ENCODE measurements at places on chromosomes 4 and X.
A peak's percentile ranks its signal among the peaks of the same experiment; 100 is the strongest.

DNA sequence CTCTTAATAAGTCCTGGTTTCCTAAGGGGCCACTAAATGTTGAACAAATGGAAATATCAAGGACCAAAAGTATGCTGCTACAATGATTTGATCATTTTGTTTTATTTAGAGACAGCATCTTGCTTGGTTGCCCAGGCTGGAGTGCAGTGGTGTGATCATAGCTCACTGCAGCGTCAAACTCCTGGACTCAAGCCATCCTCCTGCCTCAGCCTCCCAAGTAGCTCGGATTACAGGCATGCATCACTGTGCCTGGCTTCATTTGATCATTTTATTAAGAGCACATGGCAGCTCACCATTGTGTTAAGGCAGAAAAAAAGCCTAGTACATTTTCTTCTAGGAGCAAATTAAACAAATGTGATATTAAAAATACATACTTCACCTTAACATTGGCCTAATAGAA is 52.7 kb downstream of the DCLK2 start:
- no peak for DNase-seq

DNA sequence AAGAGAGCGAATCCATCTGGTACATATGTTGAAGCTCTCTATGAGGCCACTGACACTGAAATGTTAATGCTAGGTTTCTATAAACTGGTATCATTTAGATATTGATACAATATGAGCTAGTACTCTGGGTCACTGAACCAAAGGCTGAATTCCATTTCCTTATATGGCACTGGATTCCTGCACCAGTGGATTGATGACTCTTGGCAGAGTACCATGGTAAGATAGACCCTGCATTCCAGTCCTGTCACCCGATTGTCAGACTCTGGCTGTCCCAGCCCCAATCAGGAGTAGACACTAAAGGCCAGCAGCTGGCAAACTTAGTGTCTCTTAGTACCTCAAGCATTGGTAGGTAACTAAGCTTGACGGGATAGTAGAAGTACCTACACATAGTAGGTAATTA is 44.0 kb upstream of the EOLA2 start:
- DNase-seq = no peak

GRCh38 chr4:111040904-111041303 is 418.0 kb upstream of the PITX2 start:
- DNase-seq = no peak

GRCh38 chr4:80461412-80461811 is 125.9 kb downstream of the CFAP299 start:
- DNase-seq = no peak

GRCh38 chr4:98641376-98641775 is 17.0 kb downstream of the TSPAN5 start:
- DNase-seq = no peak

DNA sequence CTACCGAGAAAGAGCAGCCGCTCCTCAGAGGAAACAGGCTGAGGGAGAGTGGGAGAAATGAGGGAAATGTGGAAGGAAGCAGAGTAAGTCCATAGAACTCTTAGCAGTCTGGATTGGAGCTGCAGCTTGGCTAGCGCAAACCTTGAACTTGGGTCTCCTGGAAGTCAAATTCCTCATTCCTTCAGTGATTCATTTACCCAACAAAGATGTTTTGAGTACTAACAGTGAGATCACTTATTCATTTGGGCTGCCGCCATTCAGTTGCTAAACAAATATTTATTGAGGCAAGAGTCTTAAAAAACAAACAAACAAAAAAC is 51.5 kb downstream of the SEL1L3 start:
- peak; percentile 27 for DNase-seq

GRCh38 chr4:169315530-169316343 is 45.0 kb upstream of the SH3RF1 start:
- DNase-seq = no peak

DNA sequence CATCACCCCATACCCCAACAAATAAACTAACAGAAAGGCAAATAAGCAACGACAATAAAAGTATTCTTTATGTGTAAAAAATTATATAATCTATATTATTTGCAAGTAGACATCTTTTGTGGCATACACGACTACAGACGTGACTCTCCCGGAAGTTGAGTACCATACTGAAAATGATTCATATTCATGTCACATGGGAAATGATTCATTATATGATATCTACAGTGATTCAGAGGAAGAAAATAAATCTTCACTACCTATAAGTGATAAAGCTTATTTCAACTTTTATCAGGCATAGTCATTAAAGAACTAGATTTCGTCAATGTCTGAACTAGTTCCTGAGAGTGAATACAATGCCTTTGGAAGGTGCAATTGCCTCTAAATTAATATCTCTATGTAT is 4.6 kb upstream of the ANTXR2 start:
- DNase-seq = no peak

- DNase-seq = no peak
Observed at GRCh38 chrX:119231936-119232445, 4.1 kb upstream of the PGRMC1 start.

- DNase-seq = no peak
Observed at GRCh38 chr4:17809667-17810066, 890 bp downstream of the DCAF16 start.

DNA sequence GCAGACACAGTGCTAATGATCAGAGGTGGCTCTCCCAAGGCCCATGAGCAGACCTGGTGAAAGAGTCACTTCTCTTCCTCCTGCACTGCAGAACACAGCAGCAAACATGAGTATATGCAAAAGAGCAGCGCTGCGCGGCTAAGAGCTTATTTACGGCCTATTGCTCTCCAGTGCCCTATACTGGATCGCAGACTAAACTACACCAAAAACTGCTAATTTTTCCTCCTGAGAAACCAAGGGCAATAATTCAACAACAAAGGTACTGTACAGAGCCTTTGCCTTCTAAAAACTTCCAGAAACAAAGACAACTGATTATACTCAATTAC is 702.5 kb downstream of the ARAP2 start:
- DNase-seq = no peak

- DNase-seq = no peak
Observed at GRCh38 chr4:67207941-67208441, 337.3 kb downstream of the CENPC start.

DNA sequence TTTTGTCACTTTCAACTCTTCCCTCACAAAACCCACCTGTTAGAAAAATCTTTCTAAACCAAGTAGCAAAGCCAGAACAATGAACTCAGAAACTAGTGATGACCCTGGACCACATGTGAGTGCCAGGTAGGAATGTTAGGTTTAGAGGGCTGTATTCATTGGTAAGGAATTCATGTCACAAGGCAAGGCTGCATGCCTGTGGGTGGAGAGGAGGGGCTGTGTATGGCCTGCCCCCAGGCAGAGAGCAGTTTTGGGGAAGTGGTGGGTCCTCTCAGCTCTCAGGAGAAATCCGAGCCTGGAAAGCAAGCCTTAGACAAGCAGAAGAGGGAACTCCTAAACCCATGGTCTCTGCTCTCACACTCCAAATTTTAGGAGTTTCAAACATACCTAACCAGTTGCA is 2.4 kb downstream of the RNF175 start:
- DNase-seq = no peak

GRCh38 chr4:120777459-120777858 is 145.1 kb downstream of the PRDM5 start:
- no peak for DNase-seq

DNA sequence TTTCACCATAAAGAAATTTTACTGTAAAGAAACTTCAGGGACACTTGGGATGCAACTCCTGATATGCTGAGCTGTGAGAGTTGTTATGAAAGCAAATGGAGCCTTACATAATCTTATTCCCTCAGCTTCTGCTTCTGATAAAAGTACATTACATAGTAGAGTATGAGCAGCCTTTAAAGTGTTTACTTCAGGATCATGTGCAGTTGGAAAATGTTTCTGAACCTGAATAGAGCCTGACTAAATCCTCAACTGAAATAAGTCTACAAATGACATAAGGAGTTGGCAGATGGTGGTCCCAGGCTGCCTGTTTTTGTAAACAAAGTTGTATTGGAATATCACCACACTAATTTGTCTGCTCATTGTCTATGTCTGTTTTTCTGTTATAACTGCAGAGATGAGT is 19.3 kb downstream of the RASSF6 start:
- no peak for DNase-seq

- DNase-seq = no peak
Observed at GRCh38 chr4:157591245-157591644, 370.7 kb downstream of the GRIA2 start.

DNA sequence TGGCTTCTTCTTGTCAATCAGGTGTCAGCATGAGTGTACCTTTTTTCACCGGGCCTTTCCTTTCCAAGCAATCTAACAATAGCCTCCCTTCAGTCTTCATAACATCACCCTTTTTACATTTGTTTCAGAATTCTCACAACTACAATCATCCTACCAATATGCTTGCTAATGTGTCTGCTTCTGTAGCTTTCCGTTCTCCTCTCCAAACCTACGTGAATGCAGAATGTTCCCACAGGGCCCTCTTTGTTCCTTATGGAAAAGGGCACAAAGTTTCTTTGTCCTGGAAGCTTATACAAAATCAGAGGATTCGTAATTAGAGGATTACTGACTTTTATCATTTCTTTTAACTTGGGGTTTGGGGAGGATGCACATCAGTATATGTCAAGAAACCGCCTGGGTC is 461.8 kb downstream of the CENPC start:
- DNase-seq = no peak

- DNase-seq = no peak
Observed at GRCh38 chrX:39889704-39890103, 208.1 kb downstream of the BCOR start.

DNA sequence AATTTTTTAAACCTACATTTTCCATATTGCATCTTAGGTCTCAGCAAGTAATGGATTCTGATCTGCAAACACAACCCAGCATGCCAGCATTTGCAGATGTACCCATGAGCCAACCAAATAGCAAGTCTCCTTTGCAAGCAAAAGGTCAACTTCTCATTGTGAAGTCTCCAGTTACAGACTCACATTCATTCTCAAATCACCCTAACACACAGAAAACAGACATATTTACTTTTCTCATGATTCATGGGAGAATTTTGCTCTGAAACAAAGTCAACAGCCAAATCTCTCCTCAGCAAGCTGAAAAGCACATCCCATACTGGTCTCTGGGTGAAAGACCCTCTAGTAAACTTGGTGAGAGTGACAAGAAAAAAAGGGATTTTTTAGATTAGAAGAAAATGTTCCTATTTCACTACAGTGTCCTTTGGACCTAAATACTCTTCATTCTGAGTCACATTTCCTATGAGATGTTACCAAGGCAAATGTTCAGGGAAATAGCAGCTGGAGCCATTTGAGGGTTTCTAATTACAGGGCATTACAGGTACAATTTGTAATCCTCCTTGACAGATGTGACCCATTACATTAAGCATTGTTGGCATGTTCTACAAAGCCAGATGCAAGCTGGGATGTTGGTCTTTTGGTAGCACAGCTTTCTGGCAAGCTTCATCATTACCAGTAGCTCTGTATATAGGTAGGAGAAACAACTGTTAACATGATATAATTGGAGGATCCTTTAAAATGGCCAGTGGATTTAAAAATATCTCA is 383.3 kb downstream of the SMARCA1 start:
- no peak for DNase-seq

DNA sequence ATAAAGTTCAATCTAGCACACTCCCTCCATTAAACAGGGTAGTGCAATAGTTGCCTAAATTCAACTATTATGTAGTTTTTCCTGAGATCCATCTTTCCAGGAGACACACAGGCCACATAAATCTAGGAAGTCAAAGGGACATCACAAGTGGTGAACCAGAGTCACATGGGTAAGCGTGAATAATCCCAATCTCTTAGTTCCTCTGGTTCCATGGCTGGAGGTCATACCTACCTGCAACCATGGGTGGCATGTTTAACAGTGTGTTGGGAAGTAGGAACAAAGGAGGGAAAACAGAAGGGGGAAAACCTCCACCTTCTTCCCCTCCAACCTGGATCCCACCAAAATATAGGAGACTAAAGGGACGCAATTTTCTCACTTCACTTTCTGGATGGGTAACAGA is 2651.6 kb downstream of the ARAP2 start:
- DNase-seq = no peak

GRCh38 chr4:8346838-8347605 is 77.5 kb downstream of the HTRA3 start:
- no peak for DNase-seq

DNA sequence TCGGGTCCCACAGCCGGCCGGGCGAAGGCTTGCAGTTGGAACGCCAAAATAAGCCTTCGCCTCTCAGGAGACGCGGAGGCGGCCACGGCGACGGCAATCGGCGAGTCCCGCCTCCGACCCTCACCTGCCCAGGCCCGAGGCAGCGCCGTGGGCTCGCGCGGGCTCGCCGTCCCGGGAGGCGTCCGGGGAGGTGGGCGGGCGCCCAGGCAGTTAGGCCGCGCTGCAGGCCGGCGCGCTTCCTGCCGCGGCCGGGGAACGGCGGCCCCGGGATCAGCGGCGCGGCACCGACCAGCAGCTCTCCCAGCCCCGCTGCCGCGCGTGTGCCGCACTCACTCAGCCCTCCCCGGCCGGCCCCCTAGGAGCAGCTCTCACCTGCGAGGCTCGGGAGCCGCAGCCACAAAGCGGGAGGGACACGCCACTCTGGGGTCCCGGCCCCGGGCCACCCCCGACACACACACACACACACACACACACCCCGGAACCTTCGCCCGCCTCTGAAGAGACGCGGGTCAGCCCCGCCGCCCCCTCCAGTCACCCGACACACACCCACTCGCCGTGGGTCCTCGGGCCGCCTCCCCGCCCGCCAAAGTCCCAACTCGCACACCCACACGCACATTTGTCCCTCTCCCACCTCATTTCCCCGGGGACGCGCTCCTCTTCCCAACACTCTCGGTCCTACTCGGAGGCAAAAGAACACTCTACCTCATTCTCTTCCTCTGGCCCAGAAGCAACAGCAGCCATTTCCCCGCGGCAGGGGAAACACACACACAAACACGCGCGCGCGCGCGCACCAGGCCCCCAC is at the start of gene CNOT6L:
TSS of gene CNOT6L (minus strand) at position 767 of the 802 bp plus-strand sequence. CDS start at position 707, 60 bp downstream.
- no peak for DNase-seq

- no peak for DNase-seq
Observed at GRCh38 chr4:48960988-48961635, 25.0 kb upstream of the CWH43 start.

- DNase-seq = no peak
Observed at GRCh38 chr4:24443200-24443599, 141.2 kb downstream of the DHX15 start.

DNA sequence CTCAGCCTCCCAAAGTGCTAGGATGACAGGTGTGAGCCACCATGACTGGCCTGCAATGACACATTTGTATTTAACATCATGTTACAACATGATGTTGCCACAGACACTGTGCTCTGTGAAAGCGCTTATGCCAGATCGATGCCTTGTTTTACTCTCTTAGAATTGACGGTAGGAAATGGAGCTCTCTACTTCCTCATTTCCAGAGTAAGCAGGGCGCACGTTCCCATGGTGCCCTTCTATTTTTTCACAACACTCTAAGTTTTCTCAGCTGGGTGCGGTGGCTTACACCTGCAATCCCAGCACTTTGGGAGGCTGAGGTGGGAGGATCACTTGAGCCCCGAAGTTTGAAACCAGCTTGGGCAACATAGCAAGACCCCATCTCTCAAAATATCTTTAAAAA is 60.7 kb upstream of the DHRSX start:
- DNase-seq = no peak

DNA sequence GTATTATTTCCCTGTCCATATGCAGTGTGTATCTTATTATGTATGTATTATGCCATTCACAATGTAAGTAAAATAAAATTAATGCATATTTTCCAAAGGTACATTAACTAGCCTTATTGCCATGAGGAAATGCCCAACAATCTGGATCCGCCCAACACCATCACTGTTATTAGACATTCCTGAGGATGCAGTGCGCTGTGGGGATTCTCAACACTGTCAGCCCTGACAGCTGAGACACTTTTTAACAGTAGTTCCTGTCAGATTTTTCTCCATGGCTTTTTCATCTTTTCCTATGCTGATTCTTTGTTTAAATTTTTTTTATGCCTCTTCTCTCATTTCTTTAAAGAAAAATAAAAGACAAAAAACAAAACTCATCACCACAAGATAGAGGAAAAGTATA is 1632.9 kb upstream of the PABPC4L start:
- DNase-seq = no peak

Data from GM04503 (cell line).